ENCODE measurements at places on chromosomes 12 and 14. TPM values are rescaled to one million over a fixed set of nuclear protein-coding genes. Genes with fewer than 3 reads are reported as not detected.

DNA sequence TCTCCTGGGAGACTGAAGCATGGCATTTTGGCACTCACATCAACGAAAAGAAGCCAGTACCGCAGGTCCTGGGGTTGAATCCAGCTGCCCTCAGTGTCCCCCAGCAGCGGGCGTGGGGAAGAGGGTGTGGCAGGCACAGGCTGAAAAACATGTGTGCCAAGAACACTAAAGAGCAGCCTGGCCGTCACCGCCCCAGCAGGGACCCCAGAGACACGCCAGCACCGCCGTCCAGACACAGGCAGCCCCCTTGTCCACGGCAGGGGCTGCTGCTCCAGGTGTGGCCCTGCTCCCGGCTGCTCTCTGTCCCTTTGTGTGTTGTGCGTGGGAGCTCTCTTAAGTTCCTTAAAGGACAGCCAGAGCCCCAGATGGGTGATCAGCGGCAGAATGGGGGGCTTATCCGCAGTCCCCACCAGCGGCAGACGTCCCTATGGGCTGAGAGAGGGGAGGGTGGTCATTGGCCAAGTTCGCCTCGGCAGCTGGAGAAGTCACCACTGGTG is 556 bp downstream of the PHETA1 start:
- DNase-seq = no peak

- DNase-seq = no peak
These were observed 21.4 kb downstream of the SOCS2 start for GRCh38 chr12:93593843-93594242.

The PLEKHD1 gene
- total RNA-seq = 0.08 TPM

GRCh38 chr12:26798023-26798422 is 35.0 kb downstream of the ITPR2 start:
- no peak for DNase-seq

DNA sequence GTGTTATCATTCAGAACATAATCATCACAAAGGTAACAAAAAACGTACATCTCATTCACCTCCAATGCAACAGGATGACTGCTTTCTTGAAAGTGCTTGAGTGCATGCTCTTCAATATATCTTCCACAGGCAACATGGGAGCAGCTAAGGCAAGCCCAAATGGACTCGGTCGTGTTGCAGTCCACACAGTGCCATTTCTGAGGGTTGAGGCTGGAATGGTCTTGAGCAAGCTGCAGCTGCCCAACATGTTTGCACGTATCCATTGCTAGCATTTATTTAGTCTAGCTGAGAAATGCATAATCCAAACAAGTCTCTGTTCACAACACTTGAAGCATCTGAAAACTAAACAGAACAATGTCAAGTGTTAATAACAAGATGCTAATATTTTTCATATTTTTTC is 17.3 kb downstream of the USP44 start:
- no peak for DNase-seq

GRCh38 chr14:23101986-23102625 is 2.7 kb downstream of the CIROP start:
- no peak for DNase-seq

DNA sequence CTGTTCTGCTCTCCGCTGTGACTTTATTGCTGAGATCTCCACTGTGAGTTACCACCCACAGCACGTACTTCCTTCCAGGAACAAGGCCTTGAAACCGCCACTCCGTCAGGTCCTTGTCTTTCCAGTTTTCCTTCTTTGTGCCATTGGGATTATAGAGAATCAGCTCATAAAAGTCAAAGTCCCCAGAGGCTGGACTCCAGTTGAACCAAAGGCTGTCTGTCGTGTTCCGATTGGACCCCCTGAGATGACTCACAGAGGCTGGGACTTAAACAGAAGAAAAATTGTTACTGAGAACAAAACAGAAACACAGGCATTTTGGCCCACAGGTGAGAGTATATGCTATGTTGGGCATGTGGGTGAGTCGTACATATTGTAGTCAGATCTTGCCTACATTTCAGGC is 76.6 kb downstream of the PTPRB start:
- DNase-seq = no peak

GRCh38 chr12:123532808-123533649 is 490 bp downstream of the RILPL1 start:
- peak; percentile 85 for DNase-seq

DNA sequence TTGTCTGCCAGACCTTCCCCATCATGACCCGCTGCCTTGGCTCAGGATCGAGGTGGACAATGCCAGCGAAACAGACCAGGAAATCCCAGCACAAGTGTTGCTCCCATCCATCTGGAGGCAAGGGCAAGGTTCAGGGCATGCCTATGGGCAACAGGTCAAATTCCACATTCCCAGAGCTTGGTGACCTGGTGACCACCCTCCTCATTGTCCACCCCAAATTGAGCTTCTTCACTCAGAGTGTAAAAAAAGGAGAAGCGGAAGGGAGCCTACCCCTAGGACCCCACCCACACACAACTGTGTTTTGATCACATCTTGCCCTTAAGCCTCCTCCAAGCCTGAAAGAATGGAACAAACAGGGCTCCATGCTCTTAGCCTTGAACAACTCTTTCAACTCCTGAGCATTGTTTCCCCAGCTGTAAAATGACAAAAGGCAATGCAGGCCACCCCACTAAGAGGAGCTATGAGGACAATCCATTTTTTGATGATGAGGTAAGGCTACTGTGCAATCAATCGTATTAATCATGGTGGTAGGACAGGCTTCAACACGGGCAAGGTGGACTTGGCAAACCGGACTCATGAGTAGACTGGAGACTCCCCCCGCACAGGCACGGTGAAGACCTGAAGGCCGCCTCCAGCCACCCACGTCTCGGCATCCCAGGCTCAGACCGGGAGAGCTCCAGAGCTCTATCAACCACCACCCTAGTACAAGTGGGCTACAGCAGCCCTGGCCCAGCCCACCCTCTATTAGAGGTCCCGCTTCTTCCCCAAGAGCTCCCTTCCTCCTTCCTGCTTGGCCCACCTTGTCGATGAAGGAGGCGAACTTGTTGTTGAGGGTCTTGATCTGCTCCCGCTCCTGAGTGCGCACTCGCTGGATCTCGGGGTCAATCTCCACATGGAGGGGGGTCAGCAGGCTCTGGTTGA is 866 bp downstream of the KRT79 start:
- DNase-seq = no peak

The TSPAN11 gene
- 9.2 TPM for total RNA-seq

The KRT71 gene
- total RNA-seq = not detected

The COX8C gene
- total RNA-seq = not detected

DNA sequence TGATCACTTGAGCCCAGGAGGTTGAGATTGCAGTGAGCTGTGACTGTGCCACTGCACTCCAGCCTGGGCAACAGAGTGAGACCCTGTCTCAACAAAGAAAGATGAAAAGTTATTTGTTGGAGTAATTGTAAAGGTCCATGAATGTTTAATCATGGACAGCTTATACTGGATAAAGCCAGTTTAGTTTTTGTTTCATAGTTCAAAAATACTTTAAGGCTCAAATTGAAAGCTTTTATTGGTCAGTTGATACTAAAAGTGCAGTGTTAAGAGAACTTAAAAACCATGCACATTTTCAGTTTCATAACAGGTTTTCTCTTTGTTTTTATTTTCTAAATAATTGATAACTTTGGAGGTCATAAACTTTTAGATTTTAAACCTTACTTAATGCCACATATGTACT is 108.4 kb downstream of the MON2 start:
- no peak for DNase-seq

DNA sequence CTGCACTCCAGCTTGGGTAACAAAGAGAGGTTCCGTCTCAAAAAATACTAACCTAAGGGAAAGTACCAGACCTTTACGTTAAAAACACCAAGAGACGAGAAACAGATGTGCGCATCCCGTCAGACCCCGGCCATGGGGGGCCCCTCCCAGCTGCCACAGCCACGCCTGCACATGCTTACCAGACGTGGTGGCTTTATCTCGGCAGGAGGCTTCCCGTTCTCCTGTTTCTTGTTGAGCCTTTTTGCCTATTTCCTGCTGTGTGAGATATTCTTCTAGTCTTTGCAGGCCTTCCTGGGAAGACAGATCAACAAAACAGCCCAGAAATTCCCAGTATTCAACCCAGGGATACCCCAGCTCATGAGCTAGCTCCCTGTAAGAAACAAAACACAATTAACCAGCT is 23.6 kb downstream of the PGAM5 start:
- no peak for DNase-seq

The DLK1 gene
- total RNA-seq = 0.86 TPM

The GALNT8 gene
- total RNA-seq = 0.21 TPM

DNA sequence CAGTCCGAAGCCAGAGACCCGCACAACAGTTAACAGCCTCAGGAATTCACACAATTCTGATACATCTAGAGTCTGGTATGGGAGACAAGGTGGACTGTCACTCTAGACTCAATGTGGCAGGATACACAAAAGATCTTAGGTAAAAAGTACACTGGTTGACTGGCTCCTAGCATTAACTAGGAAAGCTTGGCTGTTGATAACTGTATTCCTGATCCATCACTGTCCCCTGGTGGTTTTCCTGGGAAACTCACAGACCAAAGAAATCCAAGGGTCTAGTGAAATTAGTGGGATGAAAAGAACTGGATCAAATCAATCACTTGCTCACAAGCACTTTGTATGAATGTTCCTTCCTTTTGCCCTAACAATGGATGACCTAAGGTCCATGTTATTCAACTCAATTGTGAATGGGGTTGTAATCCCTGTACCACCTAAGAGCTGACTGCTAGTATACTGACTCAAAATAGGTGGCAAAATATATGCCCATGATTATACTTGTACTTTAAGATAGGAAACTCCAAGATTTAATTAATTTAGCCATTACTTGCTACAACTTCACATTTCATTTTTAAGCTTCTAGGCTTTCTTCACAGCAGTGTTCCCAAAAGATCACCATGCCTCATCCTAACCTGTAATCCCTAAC is 14.0 kb downstream of the NPC2 start:
- DNase-seq = no peak

The TMEM229B gene
- total RNA-seq = 0.37 TPM

DNA sequence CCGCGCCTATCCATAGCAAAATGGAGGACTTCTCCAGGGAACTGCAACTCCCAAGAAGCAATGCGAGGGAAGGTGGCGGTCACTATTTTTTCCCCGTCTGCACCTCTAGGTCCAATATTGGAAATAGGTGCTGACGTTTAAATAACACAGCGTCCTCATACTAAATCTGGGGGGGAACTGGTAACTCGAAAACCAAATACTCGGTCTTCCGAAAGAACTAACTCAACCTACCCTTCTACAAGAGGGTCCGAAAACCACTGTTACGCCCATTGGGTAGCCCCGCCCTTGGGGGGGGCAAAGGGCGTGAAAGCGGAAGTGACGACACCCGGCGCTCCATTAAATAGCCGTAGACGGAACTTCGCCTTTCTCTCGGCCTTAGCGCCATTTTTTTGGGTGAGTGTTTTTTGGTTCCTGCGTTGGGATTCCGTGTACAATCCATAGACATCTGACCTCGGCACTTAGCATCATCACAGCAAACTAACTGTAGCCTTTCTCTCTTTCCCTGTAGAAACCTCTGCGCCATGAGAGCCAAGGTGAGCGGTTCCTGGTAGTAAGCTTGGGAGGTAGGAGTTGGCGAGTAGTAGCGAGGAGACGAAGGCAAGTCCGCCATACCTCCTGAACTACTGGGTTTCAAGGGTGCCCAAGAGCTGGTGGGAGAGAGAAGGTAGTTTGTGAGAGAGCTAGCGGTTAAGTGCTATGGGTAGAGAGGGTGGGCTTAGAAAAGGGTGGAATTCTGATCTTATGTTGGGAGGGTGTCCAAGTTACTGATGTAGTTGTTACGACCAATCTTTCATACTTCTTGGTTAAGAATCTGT is at the start of gene RPL41:
Gene RPL41 (plus strand): TSS at position 367 of the 815 bp plus-strand sequence.
- DNase-seq = peak; percentile 97

DNA sequence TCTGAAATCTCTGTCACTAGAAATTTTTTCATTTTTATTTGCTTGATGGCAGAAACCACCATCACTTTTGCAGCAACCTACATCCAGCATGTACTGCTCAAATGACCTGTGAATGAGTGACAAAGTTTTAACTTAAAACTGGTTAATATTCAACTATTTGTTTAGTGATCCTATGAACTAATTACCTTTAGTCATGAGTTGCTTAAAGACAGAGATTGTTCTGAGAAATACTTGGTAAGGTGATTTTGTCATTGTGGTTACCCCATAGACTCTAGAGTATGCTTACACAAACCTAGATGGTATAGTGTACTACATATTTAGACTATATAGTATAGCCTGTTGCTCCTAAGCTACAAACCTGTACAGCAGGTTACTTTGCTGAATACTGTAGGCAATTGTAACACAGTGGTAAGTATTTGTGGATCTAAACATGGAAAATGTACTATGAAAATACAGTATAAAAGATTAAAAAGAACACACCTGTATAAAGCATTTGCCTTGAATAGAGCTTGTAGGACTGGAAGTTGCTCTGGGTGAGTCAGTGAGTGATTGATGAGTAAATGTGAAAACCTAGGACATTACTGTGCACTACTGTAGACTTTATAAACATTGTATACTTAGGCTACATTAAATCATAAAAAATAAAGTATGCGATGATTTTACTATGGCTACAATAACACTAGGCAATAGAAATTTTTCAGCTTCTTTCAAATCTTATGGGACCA is 256.6 kb upstream of the PPFIA2 start:
- DNase-seq = no peak

DNA sequence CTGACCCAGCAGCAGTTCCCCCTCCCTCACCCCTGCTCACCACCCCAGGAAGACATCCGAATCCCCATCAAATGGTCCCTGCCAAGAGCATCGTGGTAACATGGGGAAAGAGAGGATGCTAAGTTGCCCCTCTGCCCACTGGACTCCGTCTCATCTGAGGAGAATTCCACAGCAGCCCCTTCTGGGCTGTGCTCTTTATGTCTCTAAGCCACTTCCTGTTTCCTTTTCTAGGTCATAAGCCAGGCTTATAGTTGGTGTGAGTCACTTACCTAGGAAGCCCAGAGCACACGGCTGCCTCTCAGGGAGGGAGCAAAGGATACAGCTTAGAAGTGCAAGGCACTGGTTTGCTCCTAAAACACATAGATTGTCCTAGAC is 76.0 kb downstream of the VCPKMT start:
- DNase-seq = no peak

GRCh38 chr12:124305776-124306685 is 11.1 kb downstream of the RFLNA start:
- DNase-seq = no peak

DNA sequence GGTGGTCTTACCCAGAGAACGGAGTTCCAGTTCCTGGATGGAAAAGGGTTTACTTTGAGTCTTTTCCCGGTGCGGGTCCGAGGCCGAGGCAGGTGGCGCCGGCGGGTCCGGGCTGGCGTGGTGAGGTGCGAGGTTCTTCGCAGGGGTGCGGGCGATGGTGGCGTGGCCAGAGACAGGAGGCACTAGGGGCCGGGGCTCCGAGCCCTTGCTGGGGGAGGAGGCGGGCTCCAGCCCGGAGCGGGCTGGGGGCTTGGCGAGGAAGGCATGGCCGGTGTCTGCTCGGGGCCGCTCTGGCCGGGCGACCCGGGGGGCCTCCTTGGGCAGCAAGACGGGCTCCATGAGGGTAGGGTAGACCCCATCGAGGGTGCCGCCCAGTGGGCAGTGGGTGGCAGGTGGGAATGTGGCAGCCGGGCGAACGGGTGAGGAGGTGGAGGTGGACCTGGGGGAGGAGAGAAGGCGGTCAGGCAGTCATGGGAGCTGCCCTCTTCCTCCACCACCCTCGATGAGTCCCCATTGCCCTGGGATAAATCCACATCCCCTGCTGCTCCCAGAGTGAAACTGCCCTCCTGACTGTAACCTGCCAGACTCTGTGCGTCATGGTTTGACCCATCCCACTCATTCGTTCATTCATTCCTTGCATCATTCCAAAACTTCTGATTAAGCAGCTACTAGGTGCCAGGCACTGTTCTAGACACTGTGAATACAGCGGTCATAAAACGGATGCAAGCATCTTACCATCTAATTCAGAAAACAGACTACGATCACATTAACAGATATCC is 42.0 kb downstream of the RFLNA start:
- no peak for DNase-seq

All from osteocyte (in vitro differentiated cells).